ENCODE measurements at places on chromosomes 5 and 9. TPM values are rescaled to one million over a fixed set of nuclear protein-coding genes. Genes with fewer than 3 reads are reported as not detected.
A peak's percentile ranks its signal among the peaks of the same experiment; 100 is the strongest.

C1QTNF2 gene
- 12.3 TPM for total RNA-seq

DNA sequence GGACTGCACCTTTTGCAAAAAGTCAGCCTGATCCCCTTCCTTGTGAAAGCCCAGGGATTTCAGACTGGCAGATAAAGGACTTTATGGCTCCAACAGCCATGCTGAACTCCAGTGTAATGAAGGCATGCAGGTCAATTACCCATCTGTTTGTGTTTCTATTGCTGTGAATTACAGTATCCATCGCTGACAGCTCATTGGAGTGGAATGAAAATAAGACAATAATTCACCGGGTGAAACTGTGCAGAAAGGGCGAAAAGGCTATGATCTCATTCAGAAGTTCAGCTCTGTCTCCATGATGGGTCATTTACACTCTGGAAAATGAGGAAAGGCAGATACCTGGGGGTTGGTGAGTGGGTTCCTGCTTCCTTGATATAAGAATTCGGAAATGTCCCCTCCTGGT lies 148.0 kb downstream of the BRINP1 start:
- no peak for DNase-seq

DNA sequence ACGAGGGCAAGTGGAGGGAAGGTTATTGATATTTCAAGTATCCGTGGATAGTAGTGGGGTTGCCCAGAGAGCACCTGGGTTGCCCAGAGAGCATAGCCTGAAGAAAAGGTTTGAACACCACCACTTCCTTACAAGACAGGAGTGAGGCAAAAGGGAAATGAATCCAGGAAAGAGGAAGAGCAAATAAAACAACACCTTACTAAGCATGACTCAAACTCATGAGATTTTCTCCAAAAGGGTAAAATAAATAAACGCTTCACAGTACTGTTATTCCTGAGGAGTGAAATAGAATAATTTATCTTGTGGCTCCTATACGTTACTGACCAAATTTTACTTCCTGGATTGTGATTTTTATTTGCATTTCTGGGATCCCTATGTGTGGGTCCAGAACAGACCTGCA lies 65.2 kb upstream of the PTPRD start:
- no peak for DNase-seq

GRCh38 chr9:109418827-109419226 lies 79.3 kb downstream of the PTPN3 start:
- no peak for DNase-seq

CYLC2 gene
- total RNA-seq = not detected

DNA sequence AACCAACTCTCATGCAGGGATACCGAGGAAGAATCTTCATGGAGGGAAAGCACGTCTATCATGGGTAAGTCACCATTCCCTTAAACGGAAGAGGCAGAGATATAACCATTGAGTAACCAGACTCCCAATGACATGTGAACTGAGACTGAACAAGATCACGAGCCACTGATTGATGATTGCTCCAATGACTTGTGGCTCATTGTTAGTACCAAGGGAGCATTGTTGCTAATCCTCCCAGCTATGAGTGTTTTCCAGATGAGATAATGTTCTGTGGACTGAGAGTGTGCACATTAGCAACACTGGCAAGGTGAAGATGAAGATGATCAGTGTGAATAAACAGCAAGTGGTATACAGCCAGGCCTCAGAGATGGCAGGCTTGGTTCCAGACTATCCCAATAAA lies 219.2 kb upstream of the MAP3K1 start:
- no peak for DNase-seq

DNA sequence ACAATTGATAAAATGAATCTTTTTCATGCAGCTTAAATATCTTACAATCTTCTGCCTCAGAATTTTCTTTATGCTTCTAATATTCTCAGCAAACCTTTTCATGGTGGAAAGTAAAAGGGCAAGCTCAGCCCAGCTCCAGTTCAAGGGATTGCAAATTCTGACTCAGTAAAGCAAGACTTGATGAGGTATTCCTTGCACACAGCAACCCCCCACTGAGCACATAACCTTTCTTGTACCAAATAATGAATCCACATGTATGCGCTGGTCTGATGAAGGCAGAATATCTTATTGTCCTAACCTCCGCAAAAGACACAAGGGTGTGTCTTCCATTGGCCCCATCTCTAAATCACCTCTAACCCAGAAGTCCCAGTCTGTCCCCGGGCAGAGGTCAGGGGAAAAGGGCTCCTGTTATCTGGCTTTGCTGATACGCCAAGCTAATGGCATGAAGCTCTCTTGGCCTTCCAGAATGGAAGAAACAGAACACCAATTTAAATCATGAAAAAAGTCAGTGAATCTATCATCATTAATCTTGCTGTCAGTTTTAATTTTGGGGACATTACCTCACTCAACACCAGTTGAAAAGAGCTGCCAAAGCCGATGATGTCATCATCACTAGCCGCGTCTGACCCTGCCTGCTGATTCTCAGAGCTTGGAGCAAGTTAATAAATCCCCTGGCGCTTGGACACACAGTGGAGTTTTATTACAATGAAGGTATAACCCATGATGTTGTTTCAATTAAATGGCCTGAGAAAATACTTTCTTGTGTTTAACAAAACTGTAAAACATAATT lies 592.5 kb upstream of the CLINT1 start:
- peak; percentile 77 for DNase-seq

GRCh38 chr5:98602534-98603112 lies 170.8 kb upstream of the RGMB start:
- no peak for DNase-seq

IL17B gene
- total RNA-seq = 5.6 TPM

GRCh38 chr5:179229331-179229831 lies 115.9 kb downstream of the ADAMTS2 start:
- no peak for DNase-seq

IL5 gene
- not detected for total RNA-seq

RNF224 gene
- not detected for total RNA-seq

EPB41L4B gene
- total RNA-seq = 11.3 TPM

GRCh38 chr5:8316608-8317280 lies 447.8 kb downstream of the MTRR start:
- DNase-seq = no peak

DNA sequence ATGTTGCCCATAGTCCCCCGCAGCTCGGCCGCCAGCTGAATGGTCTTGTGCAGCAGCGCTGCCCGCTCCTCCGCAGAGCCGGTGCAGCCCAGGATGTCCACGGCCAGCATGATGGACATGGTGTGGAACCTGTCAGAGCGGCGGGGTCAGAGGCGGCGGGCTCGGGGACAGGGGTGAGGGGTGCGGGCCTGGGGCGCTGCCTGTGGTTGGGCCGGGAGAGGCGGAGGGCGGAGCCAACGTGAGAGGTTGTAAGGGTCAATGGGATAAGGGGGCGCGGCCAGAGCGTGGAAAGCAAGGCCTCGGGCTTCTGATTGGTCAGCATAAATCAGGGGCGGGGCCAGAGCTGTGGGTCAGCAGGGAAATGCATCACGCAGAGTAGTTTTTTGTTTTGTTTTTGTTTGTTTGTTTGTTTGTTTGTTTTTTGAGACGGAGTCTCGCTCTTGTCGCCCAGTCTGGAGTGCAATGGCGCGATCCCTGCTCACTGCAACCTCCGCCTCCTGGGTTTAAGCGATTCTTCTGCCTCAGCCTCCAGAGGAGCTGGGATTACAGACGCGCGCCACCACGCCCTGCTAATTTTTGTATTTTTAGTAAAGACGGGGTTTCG lies 6.8 kb upstream of the TOR2A start:
- DNase-seq = no peak

- no peak for DNase-seq
Measured at GRCh38 chr9:78562021-78562420, 265.1 kb downstream of the PSAT1 start.

DNA sequence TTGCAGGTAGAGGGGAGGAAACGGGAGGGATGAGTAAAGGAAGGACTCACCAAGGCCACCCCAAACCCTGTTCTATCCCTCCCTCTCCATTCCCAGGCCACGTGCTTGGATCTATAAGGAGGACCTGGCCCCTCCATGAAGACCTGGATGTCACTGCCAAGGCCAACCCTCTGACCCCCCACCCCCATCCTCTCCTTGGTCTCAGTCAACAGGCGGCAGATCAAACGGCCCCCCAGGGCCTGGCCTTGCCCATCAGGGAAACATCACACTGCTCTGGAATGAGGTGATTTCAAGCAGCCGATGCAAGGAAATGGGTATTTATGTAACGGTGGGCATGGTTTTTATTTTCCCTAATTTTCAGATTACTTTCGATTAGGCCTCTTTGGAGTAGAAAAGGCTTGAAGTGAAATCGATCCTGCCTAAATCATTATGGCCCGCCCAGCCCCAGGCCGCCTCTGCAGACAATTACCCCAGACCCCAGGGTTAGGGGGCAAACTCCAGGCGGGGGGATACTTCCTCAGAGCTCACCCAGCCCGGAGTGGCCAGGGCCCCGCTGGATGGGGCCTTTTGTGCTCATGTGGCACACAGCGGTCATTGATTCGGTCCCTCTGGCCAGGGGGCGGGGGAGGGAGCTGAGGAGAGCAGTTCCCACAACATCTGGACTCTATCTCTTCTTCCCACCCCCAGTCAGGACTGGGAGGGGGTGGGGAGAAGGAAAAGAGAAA lies 125.3 kb downstream of the PHF2 start:
- no peak for DNase-seq

DNA sequence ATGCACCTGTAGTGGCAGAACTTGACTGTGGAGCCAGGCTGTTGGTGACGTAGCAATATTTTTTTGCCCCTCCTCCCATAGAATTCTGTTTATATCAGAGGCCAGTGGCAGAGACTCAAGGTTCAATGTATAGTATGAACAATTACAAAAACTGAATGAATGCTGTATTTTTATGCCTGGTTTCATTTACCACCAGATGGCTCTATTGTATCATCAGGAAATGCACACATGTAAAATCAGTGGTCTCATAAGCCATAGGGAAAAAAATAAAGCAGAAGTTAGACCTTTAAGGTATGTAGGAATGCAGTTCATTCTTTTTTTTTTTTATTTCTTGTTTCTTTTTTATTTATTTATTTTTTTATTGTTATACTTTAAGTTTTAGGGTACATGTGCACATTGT lies 43.6 kb downstream of the CCDC192 start:
- no peak for DNase-seq

GRCh38 chr5:5719292-5719691 lies 296.8 kb downstream of the ICE1 start:
- DNase-seq = no peak

DNA sequence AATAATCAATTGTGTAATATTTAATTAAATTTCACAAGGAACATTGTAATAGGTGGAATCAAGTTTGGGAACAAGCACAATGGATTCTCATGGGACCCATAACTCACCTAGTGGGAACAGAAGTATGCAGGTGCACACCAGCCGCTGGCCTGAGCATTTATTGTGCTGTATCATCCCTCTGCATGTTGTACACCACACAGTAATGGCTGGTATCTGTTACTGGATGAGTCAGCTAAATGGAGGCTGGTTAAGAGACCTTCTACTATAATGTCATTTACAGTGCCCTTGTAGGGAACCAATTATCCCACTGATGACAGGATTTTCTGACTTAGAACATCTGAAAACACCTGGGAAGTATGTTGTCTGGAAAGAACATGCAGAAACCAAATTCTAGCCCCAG lies 3.2 kb upstream of the MAP3K1 start:
- no peak for DNase-seq

DNA sequence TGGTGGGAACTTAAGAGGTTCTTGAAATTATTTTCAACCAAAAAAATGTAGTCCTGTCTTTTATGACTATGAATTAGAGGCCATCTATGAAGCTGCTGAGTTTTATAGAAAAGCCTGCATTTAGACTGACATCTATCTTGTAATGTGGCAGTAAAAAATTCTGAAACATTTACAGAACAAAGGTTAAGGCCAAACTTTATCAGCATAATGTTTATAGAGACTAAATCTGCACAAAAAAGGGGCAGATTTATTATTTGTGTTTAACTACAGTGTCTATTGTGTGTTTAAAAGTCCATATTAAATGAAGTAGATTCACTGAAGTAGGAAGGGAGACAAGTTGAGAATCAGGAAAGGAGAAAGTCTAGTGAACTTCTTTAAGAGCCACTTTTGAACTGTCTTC lies 37.3 kb upstream of the ANKRD34B start:
- no peak for DNase-seq

KIF27 gene
- 13.1 TPM for total RNA-seq

DNA sequence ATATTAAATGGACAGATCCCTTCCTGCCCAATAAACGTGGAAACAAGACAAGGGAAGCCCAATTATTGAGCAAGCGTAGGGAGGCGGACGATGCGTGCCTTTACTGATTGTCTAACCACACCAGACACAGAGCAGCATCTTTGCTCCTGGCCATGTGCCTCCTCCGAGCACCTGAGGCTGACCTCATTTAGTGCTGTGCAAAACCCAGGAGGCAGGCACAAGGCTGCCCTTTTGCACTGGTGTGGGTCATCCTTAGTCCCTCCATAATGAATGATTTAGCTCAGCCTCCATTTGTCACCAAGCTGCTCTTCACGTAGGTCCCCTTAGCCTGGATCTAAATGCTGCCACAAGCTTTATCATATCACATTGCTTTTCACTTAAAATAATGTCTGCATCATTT lies 24.1 kb upstream of the CDH6 start:
- DNase-seq = no peak

DNA sequence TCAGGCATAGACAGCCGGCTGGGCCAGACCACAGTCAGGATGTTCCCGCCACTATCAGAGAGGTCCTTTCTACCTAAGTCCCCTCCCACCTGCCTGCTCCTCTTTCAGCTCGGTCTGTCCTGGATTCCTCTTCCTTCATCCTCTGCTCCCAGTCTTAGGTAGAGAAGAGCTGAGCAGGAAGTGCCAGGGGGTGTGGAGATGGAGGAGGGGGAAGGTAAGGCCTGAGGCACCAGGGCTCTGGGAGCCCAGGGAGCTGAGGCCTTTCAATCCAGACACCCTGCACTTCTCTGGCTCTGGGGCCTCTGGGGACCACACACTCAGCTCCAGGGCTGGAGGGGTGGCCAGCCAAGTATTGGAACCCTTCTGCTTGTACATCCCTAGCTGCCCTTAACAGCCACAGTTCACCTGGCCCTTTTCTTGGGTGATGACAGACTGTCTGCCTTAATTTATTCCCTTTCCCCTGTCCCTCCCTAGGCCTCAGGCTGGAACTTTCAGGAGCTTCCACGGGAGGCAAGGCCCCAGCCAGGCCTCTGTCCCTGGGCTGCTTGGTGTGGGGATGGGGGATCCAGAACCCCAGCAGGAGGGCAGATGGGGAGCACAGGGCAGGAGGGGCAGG lies 15.6 kb downstream of the IRF1 start:
- DNase-seq = no peak

DNA sequence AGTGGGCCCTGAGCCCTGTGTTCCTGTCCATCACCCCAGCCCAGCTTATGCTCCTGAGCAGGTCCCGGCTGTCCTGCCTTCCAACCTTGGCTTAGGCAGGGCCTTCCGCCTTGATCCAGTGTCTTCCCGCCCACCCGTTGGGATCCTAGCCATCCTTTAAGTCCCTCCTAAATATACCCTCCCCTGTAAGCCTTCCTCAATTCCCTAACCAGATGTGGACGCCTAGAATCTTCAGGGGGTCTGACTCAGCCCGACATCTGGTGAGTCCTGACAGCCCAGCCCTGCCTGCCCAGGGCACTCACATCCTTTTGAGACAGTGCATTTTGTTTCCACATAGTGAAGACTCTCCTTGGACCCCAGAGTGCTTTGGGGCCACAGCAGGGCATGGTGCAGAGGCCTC lies 23.7 kb downstream of the SLC6A7 start:
- DNase-seq = peak; percentile 6

Data from skin of body (tissue), 3 donors.